Natural killer cell treated with Interleukin-12 subunit alpha and Interleukin-12 subunit beta and Interleukin-15 and Interleukin-18, amount 100 ng/mL, for 72 hours (primary cell): ENCODE measurements at places on chromosomes 2 and 18.
A peak's percentile ranks its signal among the peaks of the same experiment; 100 is the strongest.

DNA sequence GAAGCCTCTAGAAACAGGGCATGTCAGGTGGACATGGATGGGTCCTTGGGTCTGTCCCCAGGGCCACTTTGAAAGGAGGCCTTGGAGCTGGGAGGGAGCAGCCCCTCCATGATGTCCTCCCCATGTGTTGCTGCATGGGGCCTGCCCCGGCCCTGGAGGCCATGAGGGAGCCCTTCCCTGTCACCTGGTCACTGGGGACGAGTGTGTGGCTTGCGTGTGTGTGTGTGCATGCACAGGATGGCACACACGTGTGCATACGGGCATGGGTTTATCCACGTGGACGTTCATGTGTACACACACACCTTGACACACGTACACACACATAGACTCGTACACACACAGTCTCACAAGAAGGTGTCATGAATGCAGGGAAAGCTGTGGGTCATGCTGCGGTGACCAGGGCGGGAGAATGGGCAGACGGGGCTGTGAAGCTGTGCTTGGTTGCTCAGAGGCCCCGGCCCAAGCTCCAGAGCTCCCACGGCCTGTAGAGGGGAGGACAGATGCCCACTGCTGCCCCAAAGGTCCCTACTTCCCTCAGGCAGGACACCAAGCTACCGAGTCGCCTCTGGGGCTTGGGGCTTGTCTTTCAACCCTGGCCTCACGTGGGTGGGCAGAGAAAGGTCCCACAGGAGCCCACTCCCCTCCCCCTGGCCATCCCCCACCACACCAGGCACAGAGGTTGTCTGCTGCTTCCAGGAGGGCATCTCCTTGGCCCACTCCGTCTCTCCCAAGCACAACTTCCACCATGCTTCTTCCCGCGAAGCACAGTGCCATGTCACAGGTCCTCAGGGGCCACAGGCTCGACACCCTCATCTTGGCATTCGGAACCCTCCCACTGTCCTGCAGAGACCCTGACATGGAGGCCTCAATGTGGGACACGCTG, 42.3 kb upstream of the GPC1 start:
- peak; percentile 56 for DNase-seq

- DNase-seq: no peak
Observed at GRCh38 chr2:39093218-39093898, 27.5 kb downstream of the SOS1 start.

- no peak for DNase-seq
Observed at GRCh38 chr2:173990245-173990644, 25.1 kb upstream of the SP3 start.

GRCh38 chr2:173043476-173043875, 32.2 kb upstream of the MAP3K20 start:
- no peak for DNase-seq

DNA sequence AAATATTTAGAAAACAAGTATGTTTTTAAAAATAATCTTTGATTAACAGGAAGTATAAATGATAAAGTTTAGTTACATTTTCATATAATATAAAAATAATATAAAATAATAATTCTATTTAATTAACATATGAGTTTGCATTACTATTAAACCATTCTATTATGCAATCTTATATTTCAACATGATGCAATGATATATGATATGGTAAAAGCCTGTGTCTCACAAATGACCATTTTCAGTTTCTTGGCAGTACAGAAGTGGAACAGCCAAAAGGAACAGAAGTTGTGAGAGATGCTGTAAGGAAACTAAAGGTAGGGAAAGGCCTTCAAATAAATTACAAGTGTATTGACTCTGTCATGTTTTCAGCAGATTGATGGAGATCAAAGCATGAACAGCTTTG, 230.8 kb downstream of the GULP1 start:
- DNase-seq: no peak

- no peak for DNase-seq
Observed at GRCh38 chr18:13420969-13421686, 202.6 kb downstream of the LDLRAD4 start.

GRCh38 chr2:217844696-217845095, 158.1 kb downstream of the TNS1 start:
- no peak for DNase-seq

DNA sequence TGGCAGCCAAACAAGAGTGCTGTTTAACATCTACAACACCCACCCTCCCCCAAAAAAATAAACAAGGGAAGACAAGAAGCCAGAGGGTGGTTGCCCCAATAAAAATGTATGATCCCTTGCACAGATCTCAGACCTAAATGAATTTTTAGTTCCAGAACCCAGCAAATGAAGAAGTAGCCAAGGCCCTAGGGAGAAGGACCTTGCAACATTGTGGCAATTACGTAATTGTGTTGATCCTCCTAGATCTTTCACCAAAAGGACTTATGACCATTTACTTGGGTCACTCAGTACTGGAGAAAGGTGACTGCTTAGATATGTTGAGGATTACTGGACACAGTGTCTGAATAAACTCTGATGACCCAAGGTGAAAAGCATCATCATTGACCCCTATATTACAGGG, 1393.8 kb downstream of the LRP1B start:
- no peak for DNase-seq

DNA sequence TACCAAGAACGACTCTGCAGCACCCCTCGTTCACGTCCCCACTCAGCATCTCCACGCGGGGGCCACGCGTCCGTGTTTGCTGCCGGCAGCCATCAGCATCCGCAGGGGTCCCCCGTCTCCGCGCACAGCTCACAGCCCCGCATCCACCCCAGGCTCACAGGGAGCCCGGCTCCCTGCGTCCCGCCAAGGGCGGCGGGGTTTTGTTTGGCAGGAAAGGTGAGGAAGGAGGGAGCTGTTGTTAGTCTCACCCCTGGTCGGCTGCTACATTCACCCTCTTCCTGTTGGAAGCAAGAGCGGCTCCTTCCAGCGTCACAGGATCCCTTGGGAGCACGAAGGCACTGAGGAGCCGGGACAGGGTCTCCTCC, 131.0 kb upstream of the CTDP1 start:
- DNase-seq: no peak

DNA sequence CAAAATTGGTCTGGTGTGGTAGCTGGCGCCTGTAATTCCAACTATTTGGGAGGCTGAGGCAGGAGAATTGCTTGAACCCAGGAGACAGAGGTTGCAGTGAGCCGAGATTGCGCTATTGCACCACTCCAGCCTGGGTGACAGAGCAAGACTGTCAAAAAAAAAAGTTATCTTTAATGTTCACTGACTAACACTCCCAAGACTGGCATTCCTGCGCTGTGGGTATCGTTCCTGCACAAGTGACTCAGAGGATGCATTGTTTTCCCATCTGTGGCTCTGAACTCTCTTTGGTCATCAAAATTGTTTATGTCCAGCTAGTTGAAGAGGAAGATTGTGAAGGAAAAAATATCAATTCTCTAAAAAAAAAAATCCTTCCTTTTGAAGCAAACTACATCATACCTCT, 539.0 kb downstream of the SOX11 start:
- DNase-seq: no peak

GRCh38 chr2:238525990-238526389, 99.3 kb downstream of the ASB1 start:
- no peak for DNase-seq

GRCh38 chr2:215930505-215931253, 82.7 kb downstream of the MREG start:
- no peak for DNase-seq

DNA sequence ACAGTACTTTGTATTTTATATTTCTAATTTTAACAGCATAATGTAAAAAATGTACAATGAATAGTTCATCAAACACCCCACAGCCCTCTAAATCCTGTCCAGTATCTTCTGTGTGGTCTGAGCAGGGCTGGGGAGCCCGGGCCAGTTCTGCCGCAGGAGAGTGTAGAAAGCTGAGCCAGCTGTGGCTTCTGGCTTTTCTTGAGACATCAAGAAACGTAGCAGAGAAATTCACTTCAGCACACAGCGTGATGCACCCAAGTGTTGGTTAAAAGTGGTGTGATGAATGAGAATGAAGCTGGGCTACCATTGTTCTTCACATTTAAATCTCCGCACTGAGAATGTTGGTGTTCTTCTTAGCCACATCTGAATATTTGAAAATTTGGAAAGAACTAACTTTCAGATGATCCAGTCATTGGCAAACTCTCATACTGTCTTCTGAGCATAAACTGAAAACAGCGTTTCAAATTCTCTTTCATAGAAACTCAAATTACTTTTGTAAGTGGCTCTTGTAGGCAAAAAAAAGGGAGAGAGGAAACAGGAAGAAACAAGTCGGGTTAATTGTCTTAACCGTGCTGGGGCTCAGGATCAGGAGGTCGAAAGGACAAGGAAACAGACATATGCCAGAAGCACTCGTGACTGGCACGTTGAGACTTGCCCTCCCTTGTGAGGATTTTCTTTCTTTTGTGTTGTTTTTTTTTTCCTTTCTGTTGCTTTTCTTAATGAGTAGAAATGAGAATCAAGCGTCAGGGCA, 23.4 kb upstream of the TMEM87B start:
- DNase-seq: no peak

DNA sequence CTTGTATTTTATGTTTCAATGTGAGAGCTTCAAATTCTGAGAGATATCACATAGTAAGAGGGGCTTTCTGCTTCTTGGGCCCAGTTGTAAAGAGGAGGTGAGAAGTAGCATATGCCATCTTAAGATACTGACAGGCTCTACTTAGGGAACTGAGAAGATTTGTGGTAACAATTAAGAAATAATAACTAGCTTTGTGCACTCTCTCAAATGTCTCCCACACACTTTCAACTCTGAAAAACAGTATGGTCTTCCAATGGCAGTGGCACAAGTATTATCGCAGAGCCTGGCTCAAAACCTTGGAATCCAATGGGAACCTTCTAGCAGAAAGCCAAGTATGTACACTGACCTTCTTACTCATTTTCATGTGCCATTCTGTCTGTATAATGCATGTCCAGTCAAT, 80.3 kb upstream of the FAM237A start:
- no peak for DNase-seq

GRCh38 chr18:42675810-42676209, 439.7 kb downstream of the RIT2 start:
- no peak for DNase-seq

DNA sequence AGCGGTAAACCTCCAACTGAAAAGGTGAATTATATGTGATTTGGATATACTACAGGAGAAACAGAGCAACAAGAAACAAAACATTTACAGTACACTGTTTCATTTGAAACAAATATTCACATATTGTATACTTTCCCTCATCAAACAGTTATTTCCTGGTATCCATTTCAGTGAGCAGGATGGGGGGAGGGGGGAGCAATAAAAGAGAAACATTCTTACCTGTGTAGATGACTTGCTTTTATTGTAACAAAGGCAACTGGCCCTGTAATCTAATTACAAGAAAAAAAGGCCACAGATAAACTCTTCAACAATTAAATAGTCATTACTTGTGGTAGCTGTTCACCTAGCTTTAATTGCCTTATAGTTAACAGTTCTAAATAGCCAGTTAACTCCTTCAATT, 3.9 kb upstream of the PPP1CB start:
- DNase-seq: no peak

- no peak for DNase-seq
Observed at GRCh38 chr2:147198651-147199171, 646.1 kb upstream of the ACVR2A start.

DNA sequence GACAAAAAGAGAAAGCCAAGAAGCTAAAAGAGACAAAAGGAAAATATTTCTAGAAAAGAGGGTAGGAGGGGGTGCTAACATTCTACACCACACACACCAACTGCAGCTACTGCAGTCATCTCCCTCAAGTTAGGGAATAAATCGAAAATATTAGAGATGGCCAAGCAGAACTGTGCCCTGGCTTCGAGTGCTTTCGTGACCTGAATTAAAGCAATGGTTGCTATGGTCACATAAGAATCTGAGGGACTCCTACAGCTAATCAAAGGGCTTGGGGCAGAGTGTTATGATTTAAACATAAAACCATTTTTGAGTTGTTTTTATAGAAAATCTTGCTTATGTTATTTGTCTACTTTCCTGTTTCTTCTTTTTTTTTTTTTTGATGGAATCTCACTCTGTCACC, 159.6 kb upstream of the HNRNPA3 start:
- DNase-seq: no peak

- no peak for DNase-seq
Observed at GRCh38 chr2:165074323-165074722, 119.0 kb upstream of the SLC38A11 start.

GRCh38 chr18:48292229-48292628, 117.0 kb downstream of the ZBTB7C start:
- peak; percentile 32 for DNase-seq

- DNase-seq: no peak
Observed at GRCh38 chr2:24017711-24018110, 7.8 kb downstream of the MFSD2B start.

DNA sequence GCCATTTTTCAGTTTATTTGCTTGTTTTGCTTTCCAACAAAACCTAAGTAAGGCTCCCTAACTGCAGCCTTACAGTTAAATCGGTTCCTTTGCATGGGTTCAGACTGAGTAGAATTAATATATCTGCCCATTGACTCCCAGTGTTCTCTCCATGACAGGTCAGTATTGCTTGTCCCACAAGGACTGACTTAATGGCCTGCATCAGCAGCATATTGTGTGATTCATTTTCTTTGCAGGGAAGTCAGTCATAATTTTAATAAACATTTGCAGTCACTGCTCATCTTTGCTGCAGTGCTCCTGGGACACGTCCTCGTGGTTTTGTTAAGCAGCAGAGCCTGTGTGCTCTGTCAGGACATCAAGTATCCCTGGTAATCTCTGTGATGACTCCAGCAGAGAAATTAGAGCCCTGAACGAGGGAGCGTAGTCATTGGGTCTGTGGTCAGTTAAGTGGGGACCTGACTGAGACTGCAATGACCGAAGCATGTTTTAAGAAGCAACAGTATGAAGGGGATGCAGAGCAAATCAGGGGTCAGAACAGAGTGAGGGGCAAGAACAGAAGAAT, 93.3 kb downstream of the CDH20 start:
- DNase-seq: no peak

GRCh38 chr2:88606371-88607030, 20.8 kb downstream of the EIF2AK3 start:
- no peak for DNase-seq

DNA sequence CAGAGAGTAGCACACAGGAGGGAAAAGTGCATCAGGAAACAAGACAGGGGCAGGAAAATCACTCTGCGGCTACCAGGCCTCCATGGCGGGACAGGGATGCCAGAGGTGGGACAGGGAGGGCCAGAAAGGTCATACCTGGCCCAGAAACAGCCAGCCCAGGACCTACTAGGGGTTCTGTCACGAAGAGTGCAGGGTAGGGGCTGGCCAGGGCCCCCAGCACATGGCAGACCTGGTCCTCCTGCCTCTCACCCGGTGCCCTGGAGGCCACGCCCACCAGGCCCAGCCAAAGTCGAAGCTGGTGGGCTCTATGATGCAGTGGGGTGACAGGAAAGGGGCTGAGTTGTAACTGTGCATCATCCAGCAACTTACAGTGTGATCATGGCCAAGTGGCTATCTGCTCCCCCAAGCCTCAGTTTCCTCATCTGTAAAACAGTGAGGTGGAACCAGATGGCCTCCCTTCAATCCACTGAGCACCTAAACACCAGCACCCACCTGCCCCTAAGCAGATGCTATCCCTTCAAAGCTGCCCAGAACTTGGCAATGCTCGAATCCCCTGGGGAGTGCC, 10.6 kb downstream of the CYP26B1 start:
- DNase-seq: peak; percentile 15

- DNase-seq: no peak
Observed at GRCh38 chr2:215888680-215889079, 124.7 kb downstream of the MREG start.

- no peak for DNase-seq
Observed at GRCh38 chr18:43484710-43485109, 207.4 kb upstream of the SYT4 start.
